Tongue (tissue), 3 donors: ENCODE measurements at places on chromosomes 3 and 15. TPM values are rescaled to one million over a fixed set of nuclear protein-coding genes. Genes with fewer than 3 reads are reported as not detected.

DNA sequence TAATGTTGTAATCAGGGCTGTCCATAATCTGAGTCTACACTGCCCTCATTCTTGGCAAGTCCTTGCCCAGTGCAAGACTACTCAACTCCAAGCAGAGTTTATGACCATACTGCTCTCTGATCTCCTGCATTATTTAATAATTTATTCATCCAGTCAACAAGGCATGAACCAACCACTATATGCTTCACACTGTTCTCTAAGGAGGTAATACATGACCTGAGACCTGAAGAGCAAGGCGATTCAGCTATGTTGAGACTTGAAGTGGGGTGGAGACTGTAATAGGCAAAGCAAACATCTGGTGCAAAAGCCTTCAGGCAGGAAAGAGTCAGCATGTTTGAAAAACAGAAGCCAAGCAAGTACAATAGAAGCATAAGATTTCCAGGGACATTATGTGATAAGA lies 1362.8 kb downstream of the ROBO2 start:
- no peak for DNase-seq

GRCh38 chr15:75145027-75145841 lies 56.4 kb upstream of the C15orf39 start:
- peak; percentile 25 for DNase-seq

DNA sequence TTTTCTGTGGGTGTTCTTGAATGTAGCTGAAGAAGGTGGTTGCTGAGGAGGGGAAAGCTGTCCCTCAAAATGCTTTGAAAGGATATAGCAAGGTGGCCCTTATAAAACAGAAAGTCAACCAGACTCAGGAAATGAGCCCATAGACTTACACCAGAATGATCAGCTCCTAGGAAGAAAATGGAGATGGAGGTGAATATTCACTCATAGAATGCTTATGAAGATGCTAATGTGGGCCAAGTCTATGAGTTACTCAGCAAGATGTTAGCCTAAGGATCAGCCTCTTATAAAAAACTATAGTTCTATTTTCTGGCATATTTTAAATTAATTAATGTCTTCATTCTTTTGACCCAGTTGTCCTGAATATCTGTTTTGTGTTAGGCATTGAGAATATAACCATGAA lies 1054.0 kb downstream of the AGBL1 start:
- DNase-seq, result no peak

GRCh38 chr15:61032600-61033286 lies 196.4 kb downstream of the RORA start:
- peak; percentile 78 for DNase-seq

Gene ARHGAP11A
- 11.1 TPM for total RNA-seq
